ENCODE measurements at places on chromosomes 1 and 21.
A peak's percentile ranks its signal among the peaks of the same experiment; 100 is the strongest.

DNA sequence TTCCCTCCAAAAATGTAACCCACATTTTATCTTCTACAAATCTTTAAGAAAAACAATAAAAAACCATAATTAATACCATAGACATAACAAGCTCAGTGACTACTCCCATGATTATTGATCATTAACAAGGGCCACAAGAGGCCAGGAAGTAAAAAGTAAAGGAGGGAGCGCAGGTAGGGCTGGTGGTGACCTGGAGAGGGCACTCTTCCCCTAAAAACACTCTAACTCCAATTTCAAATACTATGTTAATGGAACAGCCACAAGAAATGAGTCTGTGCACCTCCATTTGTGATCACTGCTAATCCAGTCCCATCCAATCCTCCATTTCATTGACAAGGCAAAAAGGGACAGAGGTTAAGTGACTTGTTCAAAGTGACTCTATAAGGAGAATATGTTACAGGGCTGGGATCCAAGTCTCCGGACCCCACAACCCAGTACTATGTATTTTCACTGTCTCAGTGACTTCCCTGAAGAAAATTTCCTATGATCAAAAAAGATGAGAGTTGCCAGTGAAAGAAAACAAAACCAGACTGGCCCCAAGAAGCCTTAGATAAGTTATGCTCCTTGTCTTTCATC is 41.2 kb upstream of the CFAP298 start:
- DNase-seq = peak; percentile 58

- no peak for DNase-seq
These were observed 163.7 kb downstream of the ROR1 start for GRCh38 chr1:63937461-63938022.

DNA sequence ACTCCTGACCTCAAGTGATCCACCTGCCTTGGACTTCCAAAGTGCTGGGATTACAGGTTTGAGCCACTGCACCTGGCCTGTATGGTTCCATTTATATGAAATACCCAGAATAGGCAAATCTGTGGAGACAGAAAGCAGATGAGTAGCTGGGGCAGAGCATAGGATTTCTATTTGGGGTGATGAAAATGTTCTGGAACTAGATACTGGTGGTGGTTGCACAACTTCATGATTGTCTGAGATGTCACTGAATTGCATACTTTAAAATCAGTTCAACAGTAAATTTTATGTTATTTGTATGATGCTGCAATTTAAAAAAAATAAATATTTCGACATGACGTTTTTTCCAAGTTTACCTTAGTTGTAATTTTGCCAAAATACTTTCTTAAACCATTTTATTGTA is 23.9 kb downstream of the ITSN1 start:
- no peak for DNase-seq

- DNase-seq = no peak
These were observed 617.7 kb upstream of the ADGRL2 start for GRCh38 chr1:81183051-81183450.

DNA sequence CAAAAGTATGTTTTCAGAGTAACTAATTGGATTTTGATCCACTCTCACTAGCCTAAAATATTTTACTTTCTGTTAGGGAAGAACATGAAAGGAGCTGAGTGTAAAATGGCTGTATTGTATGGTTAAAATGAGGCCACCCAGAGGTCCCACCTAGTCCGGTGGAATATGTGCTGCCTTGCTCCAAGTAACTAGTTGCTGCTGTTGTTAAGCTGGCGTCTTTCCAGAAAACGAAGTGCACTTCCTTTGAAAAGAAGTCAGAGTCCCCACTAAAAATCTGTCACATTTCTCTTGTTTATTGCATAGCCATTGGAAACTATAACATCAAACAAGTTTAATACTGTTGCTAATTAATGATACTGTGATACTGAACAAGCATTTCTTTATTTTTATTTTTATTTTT is 3.2 kb downstream of the SLC25A33 start:
- DNase-seq = no peak
